ENCODE measurements at places on chromosomes 5 and 9.

- no peak for DNase-seq
Observed at GRCh38 chr9:125440411-125440810, 178.8 kb downstream of the GAPVD1 start.

- no peak for DNase-seq
Observed at GRCh38 chr9:117000196-117000723, 313.2 kb downstream of the TRIM32 start.

GRCh38 chr5:68285851-68286611, 70.5 kb downstream of the PIK3R1 start:
- peak; percentile 63 for DNase-seq

DNA sequence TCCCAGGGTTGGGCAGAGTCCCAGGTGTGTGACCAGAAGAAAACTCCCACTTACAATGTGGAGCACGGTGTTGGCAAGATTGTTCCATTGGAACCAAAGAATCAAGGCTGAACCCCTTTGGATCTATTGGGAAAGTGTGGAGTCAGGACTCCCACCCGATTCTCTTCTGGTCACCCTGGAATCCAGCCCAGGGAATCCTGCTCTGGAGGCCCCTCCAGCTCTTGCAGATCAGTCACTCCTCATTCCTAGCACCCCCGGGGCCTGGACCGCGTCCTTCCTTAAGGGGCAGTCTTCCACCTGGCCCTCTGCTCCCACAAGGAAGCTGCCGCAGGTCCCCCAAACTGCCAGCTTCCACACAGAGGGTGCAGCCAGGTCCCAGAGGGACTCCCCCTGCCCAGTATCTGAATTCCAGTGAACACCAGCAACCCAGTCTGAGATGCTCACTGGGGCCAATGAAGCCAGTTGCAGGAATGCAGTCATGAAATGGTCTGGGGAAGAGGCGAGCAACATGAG, 170.1 kb downstream of the GADD45G start:
- DNase-seq, result no peak

DNA sequence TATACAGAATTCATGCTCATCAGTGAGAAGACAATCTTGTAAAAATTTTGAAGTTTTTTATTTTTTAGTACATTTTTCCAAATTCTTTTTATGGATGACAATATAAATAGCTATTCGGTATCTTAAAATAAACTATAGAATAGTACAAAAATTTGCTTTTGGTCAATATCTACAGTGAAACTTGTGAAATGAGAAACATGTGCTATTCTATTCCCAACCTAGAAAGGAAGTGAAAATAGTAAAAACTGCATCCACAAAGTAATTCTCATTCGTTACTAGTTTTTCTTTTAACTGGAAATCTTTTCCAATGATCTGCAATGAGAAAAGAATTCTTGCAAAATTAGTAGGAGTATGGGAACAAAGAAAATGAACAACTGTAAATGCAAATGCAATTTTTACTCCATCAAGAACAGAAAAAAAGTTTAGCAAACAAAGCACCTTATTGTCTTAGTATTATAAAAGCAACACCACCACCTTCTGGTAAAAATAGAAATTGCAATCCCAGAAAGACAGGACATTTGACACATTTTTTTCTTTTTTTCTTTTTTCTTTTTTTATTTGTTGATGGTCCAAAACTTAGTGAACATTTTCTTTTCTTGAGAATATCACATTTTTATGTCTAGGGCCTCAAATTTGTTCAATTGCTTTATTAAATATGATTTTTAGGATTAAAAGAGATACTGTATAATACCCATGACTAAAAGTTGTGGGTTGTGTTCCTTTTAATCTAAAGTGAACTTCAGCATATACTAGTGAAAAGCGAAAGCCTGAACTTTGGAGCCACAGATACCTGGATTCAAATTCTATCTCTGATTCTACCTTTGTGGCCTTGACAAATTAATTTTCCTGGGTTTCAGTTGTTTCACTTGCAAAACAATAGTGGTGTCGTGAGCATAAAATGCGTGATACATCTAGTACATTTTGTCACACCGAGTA, 72.3 kb downstream of the SLCO4C1 start:
- peak; percentile 3 for DNase-seq

- no peak for DNase-seq
Observed at GRCh38 chr9:33102551-33103210, 26.2 kb upstream of the SMU1 start.

DNA sequence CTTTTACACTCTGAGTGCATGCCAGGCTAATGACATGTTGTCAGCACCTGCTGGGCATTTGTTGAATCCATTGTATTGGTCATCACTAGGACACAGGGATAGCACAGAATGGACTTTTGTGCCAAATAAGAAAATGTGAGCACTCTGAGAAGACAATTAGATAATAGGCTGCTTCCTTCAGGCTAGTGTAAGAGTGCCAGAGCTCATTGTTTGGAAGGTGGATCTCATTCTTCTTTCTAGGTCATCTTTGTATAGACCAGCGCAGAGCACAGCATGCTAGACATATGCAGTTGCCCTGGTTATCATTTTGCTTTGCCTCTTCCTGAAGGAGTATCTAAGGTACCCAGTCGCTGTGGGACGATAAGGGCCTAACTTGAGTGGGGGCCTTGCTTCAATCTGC, 493.4 kb upstream of the COX7C start:
- DNase-seq, result no peak

DNA sequence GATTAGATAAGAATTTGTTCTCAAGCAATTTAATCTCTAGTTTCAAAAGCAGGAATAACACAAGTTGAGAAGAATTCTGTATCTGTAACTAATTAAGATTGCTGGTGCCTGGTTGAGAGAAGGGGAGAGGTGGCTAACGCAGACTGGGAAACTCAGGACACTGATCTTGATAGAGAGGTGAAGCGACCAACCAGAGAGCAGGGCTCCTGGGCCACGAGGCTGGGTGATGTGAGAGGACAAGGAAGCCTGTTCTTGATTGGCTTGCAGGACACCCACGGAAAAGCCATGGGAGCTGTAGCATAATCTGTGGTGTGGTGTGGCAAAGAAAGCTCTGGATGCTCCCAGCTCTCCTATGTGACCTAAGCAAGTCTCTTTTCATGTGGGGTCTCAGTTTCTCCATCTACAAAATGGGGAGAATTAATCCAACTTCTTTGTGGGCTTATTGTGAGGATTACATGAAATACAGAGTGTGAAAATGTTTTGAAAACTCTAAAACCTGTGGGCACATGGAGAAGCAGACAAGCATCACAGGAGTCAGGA, 594.1 kb upstream of the BRINP1 start:
- DNase-seq, result peak; percentile 96

DNA sequence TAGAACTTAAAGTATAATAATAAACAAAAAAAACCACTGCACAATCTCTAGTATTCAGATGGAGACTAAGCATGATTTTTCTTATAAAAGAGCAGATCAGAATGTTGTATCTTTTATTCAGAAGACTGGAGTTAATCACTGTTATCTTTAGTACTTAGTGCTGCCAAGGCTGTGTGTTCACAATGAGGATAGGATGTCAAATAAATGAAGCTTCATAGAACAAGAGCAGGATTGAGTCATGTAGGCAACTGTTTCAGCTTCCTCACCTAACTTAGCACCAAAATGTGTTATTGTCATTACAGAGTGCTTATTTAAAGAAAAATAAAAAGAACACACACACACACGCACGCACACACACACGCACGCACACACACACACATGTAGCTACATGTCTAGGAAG, 58.1 kb upstream of the CDKN2B start:
- no peak for DNase-seq

GRCh38 chr5:90740244-90740799, 181.7 kb downstream of the ADGRV1 start:
- no peak for DNase-seq

DNA sequence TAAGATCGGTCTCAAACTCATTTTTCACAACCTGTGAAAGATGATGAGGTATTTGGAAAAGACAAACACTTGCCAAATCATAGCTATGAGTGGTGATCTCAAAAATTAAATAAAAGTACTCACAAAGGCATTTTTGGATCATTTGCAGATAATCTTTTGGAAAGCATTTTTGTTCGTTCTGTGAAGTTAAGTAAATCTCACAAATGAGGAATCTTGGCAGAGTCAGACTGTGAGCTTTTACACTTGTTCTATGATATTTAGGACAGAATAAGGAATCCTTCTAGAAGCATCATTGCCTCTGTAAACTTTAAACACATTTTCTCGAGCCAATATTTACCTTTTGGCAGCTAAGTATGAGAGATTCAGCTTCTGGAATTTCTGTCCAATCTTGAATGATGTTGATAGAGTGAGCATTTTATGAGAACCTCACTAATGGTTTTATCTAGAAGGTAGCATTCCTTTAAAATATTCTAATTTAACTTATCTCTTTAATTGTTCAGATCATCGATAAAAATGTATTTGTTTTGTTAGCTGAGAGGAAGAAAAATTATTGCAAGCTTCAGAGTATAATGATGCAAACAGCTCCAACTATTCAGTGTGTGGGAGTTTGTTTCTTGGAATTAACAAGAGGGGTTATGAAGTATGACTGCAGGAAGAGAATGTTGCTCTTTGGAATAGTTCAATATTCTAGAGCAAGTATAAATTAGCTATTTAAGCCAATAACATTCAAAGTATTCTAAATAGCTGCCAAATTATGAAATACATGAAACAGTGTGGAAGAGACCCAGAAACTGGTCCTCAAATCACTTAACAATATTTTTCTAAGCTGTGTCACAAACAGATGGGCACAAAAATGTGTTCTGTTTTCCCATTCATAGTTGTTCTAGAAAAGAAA, 48.6 kb upstream of the SLCO6A1 start:
- DNase-seq, result no peak

DNA sequence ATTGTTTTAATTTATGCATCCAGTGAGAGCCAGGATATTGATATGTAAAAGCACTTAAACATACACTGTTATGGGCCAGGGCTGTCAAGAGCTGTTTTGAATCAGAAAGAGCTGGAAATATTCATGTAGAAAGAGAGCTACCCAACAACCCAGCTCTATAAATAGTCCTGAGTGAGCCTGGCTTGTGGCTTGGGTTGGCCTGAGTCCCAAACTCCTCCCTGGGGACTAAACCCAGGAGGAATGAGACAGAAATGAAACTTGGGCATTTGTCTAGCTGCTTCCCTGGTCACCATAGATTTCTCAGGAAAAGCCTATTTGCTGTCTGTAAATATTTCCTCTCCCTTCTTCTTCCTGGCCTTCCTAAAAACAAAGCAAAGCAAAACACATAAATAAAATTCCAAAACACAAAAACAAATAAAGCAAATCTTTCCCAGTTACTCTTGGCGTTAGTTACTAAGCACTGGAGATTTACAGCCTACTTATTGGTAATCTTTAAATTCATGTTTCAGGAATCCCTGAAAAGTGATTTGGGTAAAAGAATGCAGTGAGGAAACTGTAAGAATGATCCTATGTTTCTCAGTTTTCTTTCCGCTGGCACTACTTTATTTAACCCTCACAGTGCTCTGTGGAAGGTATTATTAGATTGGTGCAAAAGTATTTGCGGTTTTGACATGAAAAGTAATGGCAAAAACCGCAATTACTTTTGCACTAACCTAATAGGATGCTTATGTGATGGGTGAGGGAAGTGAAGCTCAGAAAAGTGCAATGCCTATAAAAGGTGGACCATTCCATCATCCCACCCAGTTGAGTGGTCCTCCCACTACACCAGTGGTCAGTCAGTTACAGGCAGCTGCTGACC, 111.8 kb downstream of the CARTPT start:
- DNase-seq, result peak; percentile 95

GRCh38 chr5:117262572-117263131, 688.0 kb upstream of the SEMA6A start:
- no peak for DNase-seq

- no peak for DNase-seq
Observed at GRCh38 chr9:3244963-3245653, 280.7 kb downstream of the RFX3 start.

GRCh38 chr5:38806775-38807258, 39.0 kb upstream of the OSMR start:
- peak; percentile 93 for DNase-seq

GRCh38 chr5:146561711-146562110, 45.7 kb upstream of the GPR151 start:
- peak; percentile 18 for DNase-seq

GRCh38 chr9:133306242-133307204, 29.5 kb downstream of the SURF6 start:
- DNase-seq, result no peak

DNA sequence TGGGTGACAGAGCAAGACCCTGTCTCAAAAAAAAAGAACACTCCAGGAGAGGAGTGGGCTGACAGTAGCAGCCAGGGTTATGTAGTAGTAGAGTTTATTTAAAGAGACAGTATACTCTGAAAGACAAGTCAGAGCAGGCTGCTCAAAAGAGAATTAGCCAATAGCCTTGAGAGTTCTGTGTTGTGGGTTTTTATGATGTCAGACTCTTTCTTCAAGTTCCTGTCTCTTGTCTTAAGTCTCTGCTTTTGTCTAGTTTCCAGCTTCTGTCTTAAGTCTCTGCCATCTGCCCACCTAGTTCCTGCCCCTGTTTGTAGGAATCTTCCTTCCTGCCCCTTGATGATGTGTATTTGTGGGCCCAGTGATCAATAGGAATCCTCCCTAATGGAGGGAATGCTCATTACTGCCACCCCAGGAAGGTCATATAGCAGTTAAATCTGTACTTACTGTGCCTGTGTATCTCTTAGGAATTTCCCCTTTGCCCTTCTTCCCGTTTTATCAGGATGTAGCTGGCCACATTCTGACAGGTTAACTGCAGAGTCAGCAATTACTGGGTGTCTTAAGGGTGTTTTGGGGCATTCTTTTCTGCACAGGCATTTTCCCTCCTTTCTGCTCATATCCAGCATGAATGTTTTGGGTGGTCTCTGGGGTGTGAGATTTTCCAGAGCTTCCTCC, 580.5 kb upstream of the SGCD start:
- DNase-seq, result peak; percentile 35

DNA sequence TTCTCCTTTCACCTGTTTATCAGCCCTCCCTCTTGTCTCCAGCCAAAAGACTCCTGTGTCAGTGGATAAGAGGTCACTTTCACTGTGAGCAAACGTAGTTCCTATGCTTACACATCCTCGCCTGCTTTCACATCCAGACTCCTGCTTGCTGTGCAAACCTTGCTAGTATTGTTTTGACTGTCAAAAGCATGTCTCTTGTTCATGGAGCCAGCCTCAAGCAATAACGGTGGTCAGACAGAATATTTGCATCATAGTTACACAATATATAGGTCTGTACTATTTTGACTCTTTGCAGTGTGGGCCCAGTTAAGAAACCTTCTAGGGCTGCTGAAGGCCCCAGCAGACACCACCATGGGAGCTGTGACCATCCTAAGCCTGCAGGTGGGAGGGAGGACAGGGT, 420.0 kb downstream of the SEMA5A start:
- DNase-seq, result no peak
